ENCODE measurements at places on chromosomes 1 and 21. TPM values are rescaled to one million over a fixed set of nuclear protein-coding genes. Genes with fewer than 3 reads are reported as not detected.

- DNase-seq, result no peak
Observed at GRCh38 chr1:229080361-229080760, 190.6 kb upstream of the RAB4A start.

DNA sequence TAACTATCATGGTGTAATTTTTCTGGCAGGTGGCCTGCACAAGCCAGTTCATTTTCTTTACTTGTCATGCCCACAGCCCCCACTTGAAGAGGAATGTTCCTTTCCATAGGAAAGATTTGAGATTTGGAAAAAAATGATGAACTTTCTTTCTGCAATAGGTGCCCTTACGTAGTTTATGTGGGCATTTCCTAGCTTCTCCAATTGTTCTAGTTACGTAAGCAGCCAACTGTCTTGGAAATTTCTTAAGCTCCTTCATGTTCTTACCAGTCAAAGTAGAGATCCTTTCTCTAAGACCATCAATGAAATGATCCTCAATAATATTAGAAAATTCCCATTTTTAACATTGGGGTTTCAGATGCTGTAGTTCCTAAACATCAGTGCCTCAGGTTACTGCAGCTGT lies 109.5 kb upstream of the F3 start:
- DNase-seq, result no peak

DNA sequence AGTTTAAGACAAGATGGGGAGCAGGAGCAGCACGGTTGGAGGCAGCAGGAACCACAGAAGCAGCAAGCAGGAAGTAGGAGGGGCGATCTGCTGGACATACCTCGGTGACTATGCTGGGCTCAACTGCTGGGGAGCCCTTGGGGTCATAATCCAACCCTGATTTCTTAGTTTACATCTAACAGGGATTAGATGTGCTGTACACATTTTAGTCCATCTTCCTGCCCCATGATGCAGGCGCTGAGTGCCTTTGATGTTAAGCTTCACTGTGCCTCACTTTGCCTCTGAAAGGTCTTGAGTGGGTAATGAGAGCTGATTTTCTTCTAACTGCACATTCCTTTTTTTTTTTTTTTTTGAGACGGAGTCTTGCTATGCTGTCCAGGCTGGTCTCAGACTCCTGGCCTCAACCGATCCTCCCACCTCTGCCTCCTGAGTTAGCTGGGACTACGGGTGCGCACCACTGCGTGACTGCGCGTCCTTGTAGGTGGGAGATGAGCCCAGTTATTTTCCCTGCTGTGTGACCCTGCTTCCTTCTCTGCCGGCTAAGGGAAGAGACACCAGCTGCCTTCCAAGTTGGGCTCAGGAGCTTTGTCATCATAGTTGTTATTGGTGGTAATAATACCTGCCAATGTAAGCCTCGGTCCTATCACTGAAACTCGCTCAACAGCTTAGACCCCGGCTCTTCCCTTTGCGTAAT lies 1.1 kb upstream of the RCAN3 start:
- DNase-seq, result peak; percentile 52

DNA sequence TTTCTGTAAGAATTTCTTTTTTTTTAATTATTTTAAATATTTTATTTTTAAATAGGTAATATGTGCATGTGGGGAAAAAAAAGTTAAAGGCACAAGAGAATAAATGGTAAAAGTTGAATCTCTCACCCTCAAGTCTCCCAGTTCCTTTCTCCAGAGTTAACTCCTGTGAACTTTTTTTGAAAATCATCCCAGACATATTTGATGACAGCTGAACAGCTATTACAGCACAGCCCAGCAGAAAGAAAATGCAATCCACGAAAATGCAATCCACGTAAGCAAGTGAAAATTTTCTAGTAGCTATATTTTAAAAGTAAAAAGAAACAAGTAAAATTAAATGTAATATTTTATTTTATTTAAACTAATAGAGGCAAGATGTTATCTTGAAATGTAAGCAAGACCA lies 310.0 kb upstream of the RUNX1 start:
- no peak for DNase-seq

DNA sequence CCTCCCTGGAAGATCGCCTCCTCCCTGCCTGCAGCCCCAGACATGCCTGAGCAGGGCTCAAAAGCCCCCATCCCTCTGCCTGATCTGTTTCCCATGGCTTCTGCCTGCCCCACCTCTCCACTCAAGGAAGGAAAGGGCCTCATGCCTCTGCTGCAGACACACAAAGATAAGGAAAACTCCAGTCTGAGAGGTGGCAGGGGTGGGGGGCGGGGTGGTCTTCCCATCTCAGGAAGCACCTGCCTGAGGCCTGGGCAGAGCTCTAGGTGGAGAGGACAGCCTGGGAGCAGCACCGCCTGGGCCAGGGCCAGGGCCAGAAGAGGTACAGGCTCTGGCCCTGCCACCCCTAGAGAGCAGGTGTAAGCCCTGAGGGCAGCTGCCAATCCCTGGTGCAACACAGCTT lies 4.1 kb upstream of the GJB3 start:
- no peak for DNase-seq

- no peak for DNase-seq
Observed at GRCh38 chr1:18732686-18733085, 102.0 kb downstream of the PAX7 start.

DNA sequence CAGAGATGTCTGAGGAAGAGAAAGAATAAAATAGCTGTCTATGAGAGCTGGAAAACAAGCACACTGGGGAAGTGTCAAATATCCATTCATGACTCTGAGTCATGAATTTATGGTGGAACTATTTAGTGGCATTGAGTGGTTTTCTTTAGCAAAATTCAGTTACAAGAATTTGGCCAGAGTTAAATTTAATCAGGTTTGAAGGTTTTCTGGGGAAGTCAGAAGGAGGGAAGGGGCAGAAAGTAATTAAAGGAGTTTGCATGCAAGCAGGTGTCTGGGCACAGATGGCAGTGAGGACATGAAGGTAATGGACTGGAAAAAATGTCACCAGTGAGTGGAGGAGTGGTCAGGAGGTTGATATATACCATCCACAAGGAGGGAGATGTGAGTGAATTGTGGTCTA lies 121.9 kb upstream of the IVNS1ABP start:
- no peak for DNase-seq

GRCh38 chr1:155226188-155226909 lies 17.9 kb downstream of the MTX1 start:
- peak; percentile 80 for DNase-seq

GRCh38 chr1:109096120-109096519 lies 5.6 kb downstream of the TMEM167B start:
- no peak for DNase-seq

- no peak for DNase-seq
Observed at GRCh38 chr21:46008893-46009621, 27.5 kb downstream of the COL6A1 start.

GRCh38 chr1:65174585-65174984 lies 26.6 kb downstream of the AK4 start:
- no peak for DNase-seq

- no peak for DNase-seq
Observed at GRCh38 chr1:79290927-79291474, 284.5 kb upstream of the ADGRL4 start.

GRCh38 chr21:16419188-16419921 lies 689.6 kb downstream of the USP25 start:
- DNase-seq, result no peak

- DNase-seq, result no peak
Observed at GRCh38 chr21:29181799-29182470, 51.5 kb downstream of the MAP3K7CL start.

DNA sequence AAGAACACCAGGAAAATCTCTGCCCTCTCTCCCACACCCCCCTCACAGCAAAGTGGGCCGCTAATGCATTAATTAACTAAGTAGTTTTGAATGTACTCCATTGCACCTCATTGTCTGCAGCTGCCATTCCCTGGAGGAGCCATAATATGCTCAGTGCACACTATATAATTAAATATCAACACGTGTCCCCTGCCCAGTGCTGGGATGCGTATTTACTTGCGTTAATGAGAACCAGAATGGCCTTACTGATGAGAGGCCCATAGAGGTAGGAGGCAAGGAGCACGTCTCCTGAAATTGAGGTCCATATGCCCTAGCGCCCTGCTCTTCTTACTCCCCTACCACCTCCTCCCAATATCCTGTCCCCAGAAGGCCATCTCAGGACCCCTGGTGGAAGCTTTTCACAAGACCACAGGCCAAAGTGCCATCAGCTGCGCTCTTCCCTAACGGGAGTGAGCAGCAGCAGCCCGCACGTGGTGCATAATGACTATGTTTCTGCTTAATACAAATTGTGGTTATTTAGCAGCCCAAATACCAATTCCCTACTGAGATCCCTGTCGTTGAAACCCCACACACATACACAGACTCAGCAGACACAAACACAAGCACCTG lies 76.8 kb downstream of the PLXNA2 start:
- no peak for DNase-seq

- DNase-seq, result no peak
Observed at GRCh38 chr1:156001021-156001661, 19.6 kb downstream of the SSR2 start.

GRCh38 chr1:93715529-93716126 lies 34.0 kb upstream of the BCAR3 start:
- no peak for DNase-seq

CD160 gene
- total RNA-seq, result not detected

NBPF4 gene
- 0.35 TPM for total RNA-seq

PPP1R15B gene
- 78.0 TPM for total RNA-seq

C1QB gene
- 2.9 TPM for total RNA-seq

C4BPA gene
- not detected for total RNA-seq

RBM15 gene
- 47.7 TPM for total RNA-seq

CYP4Z1 gene
- total RNA-seq, result not detected

TNFRSF8 gene
- not detected for total RNA-seq

FAM78B gene
- total RNA-seq, result 0.32 TPM

IL20 gene
- not detected for total RNA-seq

PPIAL4G gene
- 5.2 TPM for total RNA-seq

CELA2A gene
- not detected for total RNA-seq

All from CD4-positive, alpha-beta memory T cell (primary cell).